SK-N-SH (cell line): ENCODE measurements at places on chromosomes 2 and 18. TPM values are rescaled to one million over a fixed set of nuclear protein-coding genes. Genes with fewer than 3 reads are reported as not detected.

The LRP2 gene
- polyA plus RNA-seq, result not detected in 2 replicates

DNA sequence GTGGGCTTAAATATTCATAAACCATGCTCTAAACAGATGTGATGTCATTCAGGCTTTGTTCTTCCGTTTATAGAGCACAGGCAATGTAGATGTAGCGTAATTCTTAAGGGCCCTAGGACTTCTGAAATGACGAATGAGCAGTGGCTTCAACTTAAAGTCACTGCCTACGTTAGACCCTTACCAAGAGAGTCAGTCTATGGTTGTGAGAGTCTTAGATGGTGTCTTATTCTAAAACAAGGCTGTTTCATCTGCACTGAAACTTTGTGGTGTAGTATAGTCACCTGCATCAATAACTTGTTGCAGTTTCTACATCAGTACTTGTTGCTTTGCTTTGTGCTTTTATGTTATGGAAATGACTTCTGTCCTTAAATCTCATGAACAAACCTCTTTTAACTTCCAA is 56.0 kb downstream of the PIK3C3 start:
- no peaks in the 10 kb centered on the region for H3K27me3 ChIP-seq
- no peak overlapping the region for H3K27ac ChIP-seq
- no peak overlapping the region for H3K4me3 ChIP-seq

The DES gene
- polyA plus RNA-seq, result 0.21 and 0.28 TPM in 2 replicates

DNA sequence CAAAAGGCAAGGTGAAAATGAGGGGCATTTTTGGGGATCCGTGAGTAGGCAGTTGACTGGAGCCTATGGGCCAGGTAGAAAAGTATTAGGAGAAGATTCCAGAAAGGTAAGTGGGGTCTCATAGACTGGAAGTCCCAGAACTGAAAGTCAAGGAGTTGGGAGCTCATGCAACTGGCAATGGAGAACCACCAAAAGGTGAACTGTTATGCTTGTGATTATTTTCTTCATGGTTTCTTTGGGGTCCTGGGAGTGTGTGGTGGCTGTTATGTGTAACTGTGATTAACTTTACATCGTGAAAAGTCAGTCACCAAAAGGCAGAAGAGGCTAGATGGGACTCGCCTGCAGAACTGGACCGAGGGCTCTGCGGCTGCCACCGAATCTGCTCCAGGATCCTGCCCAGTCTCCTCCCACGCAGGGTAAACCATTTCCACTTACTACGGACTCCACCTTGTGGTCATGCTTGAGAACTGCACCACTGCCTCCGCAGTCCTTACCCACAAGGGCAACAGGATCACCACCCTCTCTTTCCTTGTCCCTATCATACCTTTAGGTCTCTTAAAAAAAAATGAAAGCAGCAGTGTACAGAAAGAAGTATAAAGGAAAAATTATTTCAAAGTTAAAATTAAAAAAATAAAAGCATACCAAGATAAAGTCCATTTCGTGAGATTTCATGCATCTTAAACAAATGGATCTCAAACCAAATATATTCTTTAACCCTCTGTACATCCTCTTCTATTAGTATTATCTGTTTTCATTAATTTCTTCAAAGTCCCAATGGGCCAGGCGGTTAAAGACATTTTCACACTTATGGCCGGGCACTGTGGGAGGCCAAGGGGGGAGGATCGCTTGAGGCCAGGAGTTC is 15.6 kb upstream of the CEP68 start:
- no peaks in the 10 kb centered on the region for H3K4me1 ChIP-seq
- DNase-seq, result peak; percentile 79
- no peak overlapping the region for H3K27ac ChIP-seq

DNA sequence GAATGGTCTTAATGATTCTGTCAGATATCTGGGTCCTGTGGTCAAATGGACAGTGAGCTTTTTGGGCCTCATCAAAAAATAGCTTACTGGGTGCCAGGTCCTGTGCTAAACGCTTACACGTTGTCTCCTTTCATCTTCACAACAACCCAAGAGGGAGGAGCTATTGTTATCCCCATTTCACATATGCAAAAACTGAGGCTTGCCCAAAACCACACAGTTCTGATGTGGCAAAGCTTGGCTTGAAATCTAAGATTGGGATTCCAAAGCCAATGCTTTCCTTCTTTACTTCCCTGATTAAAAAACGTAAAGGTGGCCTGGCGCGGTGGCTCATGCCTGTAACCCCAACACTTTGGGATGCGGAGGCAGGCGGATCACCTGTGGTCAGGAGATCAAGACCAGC is 69.3 kb downstream of the ACTR2 start:
- peaks cover 19% of the 10 kb centered on the region for H3K4me1 ChIP-seq
- no peaks in the 10 kb centered on the region for H3K36me3 ChIP-seq
- no peaks in the 10 kb centered on the region for H3K27me3 ChIP-seq
- DNase-seq, result no peak

DNA sequence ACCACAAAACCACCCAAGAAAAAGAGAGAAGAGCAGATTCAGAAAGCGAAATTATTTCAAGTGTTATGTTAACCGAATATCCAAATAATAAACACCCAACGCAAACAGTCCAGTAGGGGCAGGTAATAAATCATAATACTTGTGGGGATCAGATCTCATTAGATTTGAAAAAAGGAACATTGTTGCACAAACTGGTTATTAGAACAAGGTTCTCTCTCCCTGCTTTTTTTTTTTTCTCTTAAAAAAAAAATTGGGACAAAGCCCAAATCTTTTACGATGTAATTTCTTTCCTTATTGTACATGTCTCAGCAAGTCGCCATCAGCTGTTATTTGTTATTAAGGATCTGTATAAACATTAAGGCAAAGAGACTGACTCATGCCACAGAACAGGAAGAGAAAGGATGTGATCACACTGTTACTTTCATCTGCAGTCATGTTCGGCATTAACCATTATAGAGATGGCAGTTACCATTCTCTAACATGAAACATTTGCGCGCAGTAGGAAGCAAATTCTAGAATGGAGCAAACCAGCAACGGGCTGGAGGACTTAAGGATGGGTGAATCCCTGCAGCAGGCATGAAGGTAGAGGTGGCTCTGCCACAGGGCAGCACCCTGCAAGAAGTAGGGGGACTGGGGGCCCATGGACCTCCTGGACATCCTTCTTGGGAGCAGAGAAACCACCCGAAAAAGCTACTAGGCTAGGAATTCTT is 42.0 kb downstream of the EPHA4 start:
- DNase-seq, result no peak
- H3K4me1 ChIP-seq, result no peaks in the 10 kb centered on the region
- no peaks in the 10 kb centered on the region for H3K27me3 ChIP-seq
- H3K4me3 ChIP-seq, result no peak overlapping the region
- H3K27ac ChIP-seq, result no peak overlapping the region

- H3K36me3 ChIP-seq, result peaks cover 32% of the 10 kb centered on the region
- DNase-seq, result no peak
- no peak overlapping the region for H3K27ac ChIP-seq
These were observed 2.8 kb downstream of the STAT1 start for GRCh38 chr2:191010887-191011885.

The SATB2 gene
- 0.06 and 0.13 TPM in 2 replicates for polyA plus RNA-seq

GRCh38 chr2:209633911-209634310 is 137.7 kb upstream of the UNC80 start:
- no peak overlapping the region for H3K4me3 ChIP-seq
- peaks cover 28% of the 10 kb centered on the region for H3K4me1 ChIP-seq
- no peaks in the 10 kb centered on the region for H3K36me3 ChIP-seq
- no peaks in the 10 kb centered on the region for H3K27me3 ChIP-seq
- no peak for DNase-seq
- H3K27ac ChIP-seq, result no peak overlapping the region

The ERBB4 gene
- polyA plus RNA-seq, result 0.05 TPM in 2 replicates

- H3K4me1 ChIP-seq, result peaks cover 19% of the 10 kb centered on the region
- DNase-seq, result no peak
- H3K36me3 ChIP-seq, result no peaks in the 10 kb centered on the region
- no peaks in the 10 kb centered on the region for H3K27me3 ChIP-seq
- no peak overlapping the region for H3K4me3 ChIP-seq
- no peak overlapping the region for H3K27ac ChIP-seq
These were observed 33.6 kb downstream of the STEAP3 start for GRCh38 chr2:119257198-119257597.

DNA sequence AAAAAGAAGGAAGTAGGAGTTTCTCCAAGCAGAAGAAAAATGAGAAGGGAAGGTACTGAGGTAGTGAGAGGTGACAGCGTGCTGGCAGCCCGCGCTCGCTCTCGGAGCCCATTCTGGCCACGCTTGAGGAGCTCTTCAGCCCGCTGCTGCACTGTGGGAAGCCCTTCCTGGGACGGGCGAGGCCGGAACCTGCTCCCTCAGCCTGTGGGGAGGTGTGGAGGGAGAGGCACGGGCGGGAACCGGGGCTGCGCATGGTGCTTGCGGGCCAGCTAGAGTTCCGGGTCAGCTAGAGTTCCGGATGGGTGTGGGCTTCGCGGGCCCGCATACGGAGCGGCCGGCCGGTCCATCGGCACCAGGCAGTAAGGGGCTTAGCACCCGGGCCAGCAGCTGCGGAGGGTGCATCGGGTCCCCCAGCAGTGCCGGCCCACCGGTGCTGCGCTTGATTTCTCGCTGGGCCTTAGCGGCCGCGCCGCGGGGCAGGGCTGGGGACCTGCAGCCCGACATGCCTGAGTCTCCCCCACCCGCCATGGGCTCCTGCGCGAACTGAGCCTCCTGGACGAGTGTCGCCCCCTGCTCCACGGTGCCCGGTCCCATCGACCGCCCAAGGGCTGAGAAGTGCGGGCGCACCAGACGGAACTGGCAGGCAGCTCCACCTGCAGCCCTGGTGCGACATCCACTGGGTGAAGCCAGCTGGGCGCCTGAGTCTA is 11.1 kb upstream of the CYS1 start:
- H3K27ac ChIP-seq, result no peak overlapping the region
- no peaks in the 10 kb centered on the region for H3K27me3 ChIP-seq
- peaks cover 13% of the 10 kb centered on the region; the same call in 1 of the 2 replicates for H3K4me1 ChIP-seq
- H3K4me3 ChIP-seq, result no peak overlapping the region
- no peak for DNase-seq

DNA sequence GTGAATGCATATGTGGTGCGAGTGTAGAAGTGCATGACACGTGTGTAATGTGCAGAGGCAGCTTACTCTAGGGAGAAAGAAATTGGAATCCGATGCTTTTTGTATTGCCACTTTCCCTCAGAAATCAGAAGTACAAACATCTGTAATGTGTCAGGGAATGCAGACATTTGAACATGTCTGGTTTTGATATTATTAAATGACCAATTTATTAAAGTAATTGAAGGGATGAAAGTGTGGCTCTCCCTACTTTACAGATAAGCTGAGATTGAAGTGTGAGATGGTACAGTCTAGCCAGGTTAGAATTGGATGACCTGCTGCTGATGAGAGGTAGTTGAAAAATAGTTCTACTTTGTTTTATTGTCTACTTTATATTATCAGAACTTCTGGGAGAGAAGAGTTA is 74.5 kb upstream of the NT5C1B start:
- no peak for DNase-seq
- H3K4me1 ChIP-seq, result 0 out of 2 replicates have a peak, but pooled peaks cover 15% of the 10 kb centered on the region
- no peak overlapping the region for H3K4me3 ChIP-seq
- H3K36me3 ChIP-seq, result no peaks in the 10 kb centered on the region
- H3K27me3 ChIP-seq, result no peaks in the 10 kb centered on the region

- no peak overlapping the region for H3K27ac ChIP-seq
- H3K27me3 ChIP-seq, result no peaks in the 10 kb centered on the region
- H3K4me1 ChIP-seq, result peaks cover 25% of the 10 kb centered on the region
- no peaks in the 10 kb centered on the region for H3K36me3 ChIP-seq
- no peak overlapping the region for H3K4me3 ChIP-seq
- DNase-seq, result no peak
These were observed 246.1 kb upstream of the FN1 start for GRCh38 chr2:215681799-215682596.

DNA sequence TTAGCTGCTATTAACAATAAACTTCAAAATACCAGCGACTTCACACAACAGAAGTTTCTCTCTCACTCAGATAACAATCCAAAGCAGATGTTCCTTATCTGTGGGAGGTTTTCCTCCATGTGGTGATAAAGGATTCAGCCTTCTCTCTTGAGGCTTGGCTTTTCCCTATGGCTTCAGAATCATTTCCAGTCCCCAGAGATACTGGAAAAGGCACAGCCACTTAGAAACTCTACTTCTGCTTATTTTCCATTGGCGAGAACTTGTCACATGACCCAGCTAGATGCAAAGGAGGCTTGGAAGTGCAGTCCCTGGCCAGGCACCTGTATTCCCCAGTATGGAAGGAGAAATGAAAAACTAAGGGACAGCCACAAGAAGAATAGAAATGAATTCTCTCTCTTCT is 344.8 kb downstream of the MTX2 start:
- H3K4me1 ChIP-seq, result peaks cover 31% of the 10 kb centered on the region; the same call in 1 of the 2 replicates
- no peak overlapping the region for H3K27ac ChIP-seq
- no peak for DNase-seq
- no peaks in the 10 kb centered on the region for H3K27me3 ChIP-seq

DNA sequence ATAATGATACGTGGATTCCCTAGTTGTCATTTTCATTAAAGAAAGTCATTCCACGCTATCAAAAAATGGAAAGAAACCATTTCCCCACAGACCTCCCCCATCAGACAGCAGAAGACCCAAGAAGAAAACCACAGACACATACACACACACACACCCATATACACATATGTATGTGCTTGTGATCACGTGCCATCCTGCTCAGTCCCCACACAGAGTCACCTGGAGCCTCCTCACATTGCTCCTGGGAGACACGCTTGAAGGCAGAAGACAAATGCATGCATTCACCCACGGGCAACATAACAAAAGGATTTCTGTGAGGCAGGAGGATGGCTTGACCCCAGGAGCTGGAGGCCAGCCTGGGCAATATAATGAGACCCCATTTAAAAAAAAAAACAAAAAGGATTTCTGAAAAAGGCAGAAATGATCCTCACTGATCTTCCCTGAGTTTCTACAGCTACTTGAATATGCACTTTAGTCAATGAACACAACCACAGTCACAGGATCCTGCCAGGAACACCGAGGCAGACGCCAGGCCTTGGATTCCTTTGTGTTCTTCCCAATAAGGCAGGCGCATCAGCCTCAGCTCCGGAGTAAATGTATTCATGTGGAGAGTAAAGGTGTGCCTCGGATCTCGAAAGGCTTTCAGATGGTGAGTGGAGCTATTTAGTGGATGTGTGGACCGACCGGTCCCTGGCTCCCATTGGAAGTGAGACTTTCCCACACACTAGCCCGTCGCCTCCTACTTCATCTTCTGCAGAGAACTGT is 21.0 kb downstream of the TGFBRAP1 start:
- H3K4me1 ChIP-seq, result no peaks in the 10 kb centered on the region
- H3K36me3 ChIP-seq, result no peaks in the 10 kb centered on the region
- no peak for DNase-seq
- H3K27me3 ChIP-seq, result no peaks in the 10 kb centered on the region

GRCh38 chr2:27622921-27623384 is 5.9 kb downstream of the CCDC121 start:
- peak overlapping the region; percentile 86 for H3K27ac ChIP-seq
- no peak overlapping the region for H3K4me3 ChIP-seq
- H3K4me1 ChIP-seq, result peaks cover 37% of the 10 kb centered on the region
- no peak for DNase-seq
- H3K36me3 ChIP-seq, result peaks cover 65% of the 10 kb centered on the region
- H3K27me3 ChIP-seq, result no peaks in the 10 kb centered on the region

- no peaks in the 10 kb centered on the region for H3K27me3 ChIP-seq
- no peak overlapping the region for H3K4me3 ChIP-seq
- peak overlapping the region; percentile 30; the same call in 1 of the 2 replicates for H3K27ac ChIP-seq
- H3K36me3 ChIP-seq, result no peaks in the 10 kb centered on the region
- H3K4me1 ChIP-seq, result peaks cover 32% of the 10 kb centered on the region; the same call in 1 of the 2 replicates
These were observed 41.8 kb downstream of the MAP4K3 start for GRCh38 chr2:39395313-39395712.
